Renal cortex interstitium (tissue), 15 donors: ENCODE measurements at places on chromosomes 12 and 14.

- no peak for DNase-seq
Observed at GRCh38 chr12:27001663-27002062, 12.5 kb downstream of the TM7SF3 start.

GRCh38 chr12:127635838-127636237, 631.1 kb upstream of the TMEM132C start:
- no peak for DNase-seq

DNA sequence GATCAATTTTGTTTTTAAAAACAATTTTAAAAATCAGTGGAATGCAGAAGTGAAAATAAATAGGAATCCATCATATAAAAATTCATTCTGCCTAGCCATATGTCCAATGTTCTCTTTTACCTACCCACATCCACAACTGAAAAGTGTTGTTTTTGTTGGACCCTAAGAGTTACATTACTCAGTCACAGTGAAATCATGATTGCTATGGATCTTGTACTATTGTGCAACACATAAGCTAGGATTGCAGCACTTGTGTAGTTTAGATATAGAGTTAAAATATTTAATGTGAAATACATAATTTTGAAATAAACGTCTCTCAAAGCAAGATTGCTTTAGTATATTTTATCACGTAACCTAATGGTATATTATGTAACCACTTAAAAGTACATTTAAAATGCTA, 213.3 kb upstream of the CLEC14A start:
- DNase-seq: no peak

DNA sequence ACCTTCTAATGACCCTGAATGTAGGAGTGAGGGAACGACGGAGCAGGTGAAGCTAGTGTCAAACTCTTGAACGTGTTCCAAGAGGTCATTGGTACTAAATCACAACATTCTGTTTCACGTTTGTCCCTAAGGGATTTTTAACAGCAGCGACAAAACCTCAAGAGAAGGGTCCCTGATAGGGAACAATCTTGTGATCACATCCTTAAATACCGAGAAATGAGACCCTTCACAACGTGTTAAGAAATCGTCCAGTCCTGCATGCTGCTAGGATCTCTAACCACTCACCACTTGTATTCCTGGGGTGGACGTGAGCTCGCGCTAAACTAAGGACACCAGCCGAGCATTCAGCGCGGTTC, 134.1 kb upstream of the KRAS start:
- no peak for DNase-seq

DNA sequence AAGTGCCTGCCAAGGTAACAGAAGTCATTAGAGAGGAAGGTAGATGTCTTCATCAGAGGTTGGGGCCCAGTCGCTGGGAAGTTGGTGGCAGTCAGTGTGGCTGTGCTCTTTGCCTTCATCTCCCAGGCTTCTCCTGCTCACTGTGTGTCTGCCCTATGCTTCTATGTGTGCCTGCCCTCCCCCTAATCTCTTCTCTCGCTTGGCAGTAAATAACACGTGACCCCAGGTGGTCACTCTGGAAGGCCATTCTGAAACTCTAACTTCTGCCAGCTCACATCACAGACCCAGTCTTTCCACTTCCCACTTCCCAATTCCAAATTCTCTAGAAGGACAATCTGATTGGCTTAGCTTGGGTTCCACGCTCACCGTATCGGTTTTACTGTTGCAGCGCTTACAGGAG, 9.3 kb downstream of the ZNF664 start:
- no peak for DNase-seq

GRCh38 chr12:101117842-101118241, 92.2 kb downstream of the SLC5A8 start:
- no peak for DNase-seq

GRCh38 chr14:63413009-63413408, 94.3 kb upstream of the GPHB5 start:
- no peak for DNase-seq

- no peak for DNase-seq
Observed at GRCh38 chr12:115062741-115063140, 378.8 kb upstream of the TBX3 start.

GRCh38 chr12:116996621-116997020, 85.9 kb downstream of the FBXW8 start:
- no peak for DNase-seq

DNA sequence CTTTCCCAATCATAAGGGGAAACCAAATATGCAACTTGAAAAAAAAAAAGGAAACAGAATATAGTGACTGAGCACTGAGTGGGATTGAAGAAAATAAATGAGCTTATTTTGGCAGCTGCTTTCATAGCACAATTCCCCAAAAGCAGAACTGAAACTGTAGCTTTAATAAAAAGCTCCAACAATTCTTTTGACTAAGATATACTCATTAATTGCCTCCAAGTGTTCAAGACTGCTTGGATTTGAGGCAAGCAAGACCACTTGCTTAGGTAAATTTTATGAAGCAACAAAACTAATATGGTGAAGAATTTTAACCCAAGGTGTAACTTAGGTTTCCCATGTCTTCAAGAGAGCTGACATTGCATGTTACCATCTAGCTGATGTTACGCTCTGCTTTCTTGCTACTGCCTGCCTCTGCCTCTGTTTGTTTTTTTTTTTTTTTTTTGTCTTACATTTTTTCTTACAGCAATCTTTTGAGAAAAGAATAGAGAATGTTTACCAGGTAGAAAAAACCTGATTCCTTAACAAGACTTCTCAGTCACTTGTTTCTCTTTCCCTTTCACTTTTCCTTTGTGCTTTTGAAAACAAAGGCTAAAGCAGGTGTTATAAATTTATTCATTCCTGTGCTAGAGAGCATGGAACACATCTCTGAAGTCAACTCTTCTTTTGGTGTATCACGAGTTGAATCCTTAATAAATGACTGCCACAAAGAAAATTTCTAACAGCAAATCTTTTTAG, 134.4 kb downstream of the BCAT1 start:
- DNase-seq: no peak

DNA sequence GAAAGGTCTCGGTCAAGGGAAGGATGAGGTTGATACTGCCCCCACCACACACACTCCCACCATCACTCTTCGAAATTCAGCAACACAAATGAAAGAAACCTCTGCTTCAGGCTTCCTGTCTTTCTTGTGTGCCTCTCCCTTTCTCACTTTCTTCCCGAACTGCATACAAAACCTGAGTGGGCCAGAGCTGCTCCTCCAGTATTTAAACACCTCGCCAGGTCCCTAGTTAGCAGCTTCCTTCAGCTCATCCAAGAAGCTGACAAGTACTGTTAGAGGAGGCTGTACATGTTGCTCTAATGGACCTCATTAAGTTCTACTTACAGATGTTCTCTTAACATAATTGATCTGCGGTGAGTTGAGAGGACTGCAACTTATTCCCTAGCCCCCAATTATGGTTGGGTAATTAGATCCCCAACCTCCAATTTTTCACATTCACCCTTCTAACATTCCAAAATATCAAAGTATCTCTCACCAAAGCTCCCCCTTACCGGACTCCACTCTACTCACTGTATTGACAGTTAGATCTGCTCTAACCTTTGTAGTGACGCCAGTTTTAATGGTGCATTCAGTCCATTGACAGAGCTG, 4.1 kb upstream of the LMO3 start:
- DNase-seq: no peak

- DNase-seq: no peak
Observed at GRCh38 chr14:65361920-65362319, 50.6 kb upstream of the FUT8 start.

GRCh38 chr12:13970803-13971202, 10.6 kb downstream of the GRIN2B start:
- no peak for DNase-seq

DNA sequence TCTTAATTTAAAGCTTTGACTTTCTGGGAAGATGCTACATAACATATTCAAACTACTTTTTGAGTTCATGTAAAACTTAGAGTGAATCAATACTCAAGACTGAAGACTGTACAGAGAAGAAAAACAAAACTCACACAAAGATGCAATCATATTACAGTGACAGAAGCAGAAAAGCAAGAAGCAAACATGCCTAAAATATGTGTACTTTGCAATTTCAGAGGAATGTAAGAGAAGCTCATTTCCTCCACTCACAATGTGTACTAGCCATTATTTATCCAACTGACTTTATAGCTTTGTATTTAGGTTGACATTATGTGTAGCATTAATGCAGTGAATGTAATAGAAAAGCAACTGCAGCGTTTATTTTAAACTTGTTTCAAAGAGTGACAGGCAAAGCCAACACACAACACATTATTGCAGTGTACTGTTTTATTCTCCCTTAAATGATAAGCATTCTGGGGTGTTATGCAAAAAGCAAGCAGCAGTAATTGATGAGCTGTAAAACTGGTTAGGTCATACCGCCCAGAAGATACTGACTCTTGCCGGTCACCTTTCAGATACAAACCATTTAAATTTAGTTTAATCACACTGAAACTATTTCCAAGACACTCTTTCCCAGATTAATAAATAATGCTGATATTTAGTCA, 88.2 kb upstream of the PAWR start:
- DNase-seq: no peak

DNA sequence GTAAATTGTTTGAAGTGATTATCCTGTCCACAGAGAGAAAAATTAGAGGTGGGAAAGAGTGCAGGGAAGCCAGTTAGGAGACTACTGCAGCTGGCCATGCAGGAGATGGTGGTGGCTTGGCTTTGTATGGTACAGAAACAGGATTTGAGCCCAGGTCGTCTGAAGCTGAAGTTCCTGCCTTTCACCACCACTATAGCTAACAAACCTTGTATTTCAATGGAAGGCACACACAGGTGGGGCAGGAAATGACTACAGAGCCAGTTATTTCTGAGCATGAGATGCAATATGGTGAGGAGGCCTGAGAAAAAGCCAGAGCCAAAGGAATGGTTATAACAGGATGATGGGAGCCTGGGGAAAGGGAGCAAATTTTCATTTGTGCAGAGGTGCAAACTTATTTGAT, 103.9 kb downstream of the BTG1 start:
- no peak for DNase-seq

- DNase-seq: no peak
Observed at GRCh38 chr14:76756371-76756750, 4.9 kb upstream of the VASH1 start.

DNA sequence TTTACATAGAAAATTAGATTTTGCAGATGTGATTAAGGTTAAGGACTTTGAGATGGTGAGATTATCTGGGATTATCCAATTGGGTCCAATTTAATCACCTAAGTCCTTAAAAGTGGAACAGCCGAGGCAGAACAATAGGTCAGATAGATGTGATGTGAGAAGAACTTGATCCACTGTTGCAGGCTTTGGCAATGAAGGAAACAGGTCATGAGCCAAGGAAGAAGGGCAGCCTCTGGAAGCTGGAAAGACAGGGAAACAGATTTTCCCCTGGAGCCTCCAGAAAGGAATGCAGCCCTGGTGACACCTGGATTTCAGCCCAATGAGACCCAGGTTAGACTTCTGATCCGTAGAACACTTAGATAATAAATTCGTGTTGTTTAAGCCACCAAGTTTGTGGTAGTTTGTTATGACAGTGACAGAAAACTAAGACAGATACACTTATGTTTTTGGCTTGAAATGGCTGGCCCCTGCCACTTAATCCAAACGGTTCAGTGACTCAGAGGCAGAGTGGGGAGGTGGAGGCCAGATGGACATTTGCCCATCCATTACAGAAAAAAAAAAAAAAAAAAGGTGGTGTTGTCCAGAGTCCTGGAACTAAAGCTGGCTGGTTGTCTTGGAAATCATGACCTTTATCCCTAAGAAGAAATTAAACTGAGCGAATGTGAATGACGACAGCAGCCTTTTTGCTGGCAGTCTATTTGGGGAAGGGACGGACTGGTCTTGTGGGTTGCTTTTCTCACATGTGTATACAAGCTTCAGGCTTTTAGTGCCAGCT, 181.9 kb upstream of the NRXN3 start:
- DNase-seq: no peak

DNA sequence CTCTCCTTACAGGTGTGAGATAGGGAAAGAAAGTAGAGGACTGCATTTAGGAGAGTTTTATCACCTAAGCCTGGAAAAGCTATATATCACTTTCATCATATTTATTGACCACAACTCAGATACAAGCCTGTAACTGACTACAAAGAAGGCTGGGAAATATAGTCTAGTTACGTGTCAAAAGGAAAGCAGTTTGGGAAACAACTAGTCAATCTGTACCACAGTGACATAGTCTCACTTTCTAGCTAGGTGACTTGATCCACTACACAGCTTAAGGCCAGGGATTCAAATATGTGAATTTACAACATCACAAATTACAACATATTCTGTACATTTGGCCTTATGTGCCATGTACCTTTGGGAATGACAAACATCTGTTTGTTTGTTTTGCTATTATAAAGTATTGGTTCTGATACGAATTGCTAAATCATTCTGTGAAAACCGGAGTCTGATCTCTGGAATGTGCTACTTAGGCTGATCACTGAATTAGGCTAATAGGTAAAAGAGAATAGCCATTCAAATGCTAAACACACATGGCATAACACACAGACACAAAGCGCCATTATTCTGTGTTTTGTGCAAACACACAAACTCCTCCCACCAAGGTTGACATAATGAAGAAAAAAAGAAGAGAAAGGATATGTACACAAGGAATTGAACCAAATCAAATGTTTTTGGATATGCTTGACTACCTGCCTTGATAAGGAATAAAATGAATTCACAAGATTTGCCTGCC, 279.8 kb downstream of the DUSP6 start:
- no peak for DNase-seq

DNA sequence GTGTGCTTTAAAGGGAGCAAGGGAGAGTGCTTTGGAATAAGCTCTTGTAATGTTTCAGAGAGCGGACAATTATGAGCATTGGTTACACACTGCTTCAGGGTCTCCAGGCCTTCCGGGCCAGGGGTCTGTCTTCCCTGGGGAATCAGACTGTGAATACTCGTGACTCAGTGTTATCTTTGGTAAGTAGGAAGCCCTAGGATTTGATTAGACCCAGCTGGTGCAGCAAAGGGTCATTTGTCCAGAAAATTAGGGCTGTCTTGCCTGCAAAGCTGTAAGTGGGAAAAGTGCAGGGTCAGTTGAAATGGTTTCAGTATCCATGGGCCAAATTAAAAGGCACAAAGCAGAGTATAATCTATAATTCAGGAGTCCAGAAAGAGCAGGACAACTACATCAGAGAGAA, 475.6 kb downstream of the MED13L start:
- peak; percentile 51 for DNase-seq

DNA sequence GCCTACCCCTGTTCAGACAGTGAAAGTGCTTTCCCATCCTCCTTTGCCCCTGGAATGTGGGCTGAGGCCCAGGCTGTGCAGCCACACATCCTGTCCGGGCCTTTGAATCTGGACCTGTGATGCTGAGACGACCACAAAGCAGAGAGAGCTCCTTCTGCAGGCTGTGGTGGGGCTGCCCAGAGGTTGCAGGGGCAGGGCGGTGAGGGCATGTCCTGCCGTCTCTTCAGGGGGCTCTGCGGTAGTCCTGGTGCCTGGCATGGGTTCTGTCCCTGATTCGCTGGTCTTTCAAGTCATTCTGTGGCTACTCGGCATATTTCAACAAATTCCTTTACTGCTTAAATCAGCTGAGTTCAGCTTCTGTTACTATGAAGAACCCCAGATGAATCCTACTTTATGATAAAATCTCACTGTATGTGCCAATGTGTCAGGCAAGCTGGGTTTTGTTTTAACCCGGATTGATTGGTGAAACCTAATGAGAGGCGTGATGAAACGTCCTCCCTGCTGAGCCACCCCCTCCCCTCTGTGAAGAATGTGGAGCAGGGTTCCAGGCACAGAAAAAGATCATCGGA, 63.4 kb upstream of the DICER1 start:
- no peak for DNase-seq
